Hepatic stellate cell (primary cell): ENCODE measurements at places on chromosomes 5 and 9.

DNA sequence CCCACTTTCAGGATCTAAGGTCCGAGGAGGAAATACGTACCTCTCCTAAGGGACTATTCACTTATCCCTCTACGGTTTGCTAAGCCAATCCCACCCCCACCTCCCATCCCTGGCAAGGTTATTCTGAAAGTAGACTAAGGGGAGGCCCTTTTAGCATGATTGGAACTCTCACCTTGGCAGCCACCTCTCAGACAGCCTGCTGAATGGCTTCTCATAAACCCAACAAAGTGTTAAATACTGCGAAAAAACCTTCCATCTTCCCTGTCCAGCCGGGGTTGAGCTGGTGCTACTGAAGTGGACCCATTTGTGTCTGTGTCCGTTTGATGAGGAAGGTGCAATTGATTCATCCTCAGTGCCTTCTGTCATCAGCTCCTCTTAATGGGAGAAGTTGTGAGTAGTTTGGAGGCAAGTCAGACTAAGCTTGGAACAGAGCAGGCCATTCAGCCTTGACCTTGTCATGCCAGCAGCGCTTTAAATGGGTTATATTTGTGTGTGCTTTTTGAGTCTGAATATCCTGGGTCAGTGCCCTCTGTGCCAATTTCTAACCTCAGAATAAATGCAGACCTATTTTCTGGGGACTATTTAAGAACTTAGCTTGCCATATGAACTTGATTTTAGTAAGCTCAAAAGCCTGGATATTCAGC is 476.3 kb upstream of the ZNF608 start:
- no peak for DNase-seq

DNA sequence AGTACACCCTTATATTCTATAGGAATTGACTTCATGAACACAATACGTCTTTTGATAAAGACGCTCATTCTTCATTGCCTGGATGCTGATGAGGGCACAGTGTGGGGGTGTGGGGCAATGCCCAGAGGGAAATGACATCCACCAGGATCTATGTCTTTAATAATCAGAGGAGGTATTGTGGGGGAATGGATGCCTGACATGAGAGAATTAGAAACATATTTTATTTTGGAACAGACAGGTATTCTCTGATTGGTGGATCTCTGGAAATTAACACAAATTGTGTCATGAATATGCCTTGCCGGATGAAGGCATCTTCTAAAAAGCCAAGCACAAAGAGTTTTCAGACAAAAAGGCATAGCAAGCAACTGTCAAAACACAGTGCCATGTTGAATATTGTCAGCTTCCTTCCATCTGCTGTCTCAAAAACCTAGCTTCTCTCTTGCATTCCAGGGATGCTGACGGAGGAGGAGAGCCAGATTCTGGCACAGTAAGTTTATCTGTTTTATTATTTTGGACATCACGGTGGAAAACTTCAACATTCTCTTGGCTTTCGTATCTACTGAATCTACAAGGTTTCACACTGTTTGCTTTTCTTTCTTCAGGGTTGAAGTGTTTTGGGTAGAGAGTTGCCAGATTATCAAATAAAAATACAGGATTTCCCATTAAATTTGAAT is 3.9 kb upstream of the C5orf58 start:
- DNase-seq = no peak

- no peak for DNase-seq
Observed at GRCh38 chr9:76180541-76180940, 213.7 kb downstream of the RFK start.

DNA sequence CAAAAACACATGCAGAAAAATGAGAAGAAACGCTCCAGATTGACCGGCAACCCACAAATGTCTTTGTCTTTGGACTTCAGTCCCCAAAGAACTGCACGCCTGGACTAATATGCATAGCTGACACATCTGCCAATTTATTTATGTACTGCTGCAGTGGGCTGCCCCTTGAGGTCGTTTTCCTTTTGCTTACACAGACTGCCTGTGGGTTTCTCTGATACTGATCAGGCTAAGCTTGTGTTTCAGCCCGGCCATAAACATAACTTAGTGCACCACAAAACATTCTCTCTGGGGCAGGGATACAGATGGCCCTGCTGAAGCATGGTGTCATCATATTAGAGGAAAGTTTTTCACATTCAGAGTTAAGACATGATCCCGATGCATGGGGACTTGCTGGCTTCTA is 75.4 kb downstream of the NUDT12 start:
- DNase-seq = peak; percentile 5

- peak; percentile 98 for DNase-seq
Observed at GRCh38 chr9:92180669-92181181, 65.5 kb upstream of the SPTLC1 start.

DNA sequence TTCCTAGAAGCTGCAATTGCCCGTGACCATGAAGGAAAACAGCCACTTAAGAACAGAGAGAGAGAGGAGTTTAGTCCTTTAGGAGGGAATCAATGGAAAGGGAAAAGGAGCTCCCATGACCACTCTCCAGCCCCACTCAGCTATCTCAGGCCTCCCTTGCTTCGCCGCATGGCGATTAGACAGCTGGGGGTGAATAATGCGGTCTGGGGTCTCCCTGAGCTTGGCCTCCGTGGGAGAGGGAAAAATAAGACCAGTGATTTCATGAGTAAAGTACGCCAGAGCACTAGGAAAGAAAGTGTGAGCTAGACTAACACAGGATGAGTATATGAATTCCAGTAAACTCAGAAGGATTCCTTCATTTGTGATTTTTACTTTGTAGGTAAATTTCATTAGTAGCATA is 180.3 kb downstream of the TRIO start:
- DNase-seq = no peak

DNA sequence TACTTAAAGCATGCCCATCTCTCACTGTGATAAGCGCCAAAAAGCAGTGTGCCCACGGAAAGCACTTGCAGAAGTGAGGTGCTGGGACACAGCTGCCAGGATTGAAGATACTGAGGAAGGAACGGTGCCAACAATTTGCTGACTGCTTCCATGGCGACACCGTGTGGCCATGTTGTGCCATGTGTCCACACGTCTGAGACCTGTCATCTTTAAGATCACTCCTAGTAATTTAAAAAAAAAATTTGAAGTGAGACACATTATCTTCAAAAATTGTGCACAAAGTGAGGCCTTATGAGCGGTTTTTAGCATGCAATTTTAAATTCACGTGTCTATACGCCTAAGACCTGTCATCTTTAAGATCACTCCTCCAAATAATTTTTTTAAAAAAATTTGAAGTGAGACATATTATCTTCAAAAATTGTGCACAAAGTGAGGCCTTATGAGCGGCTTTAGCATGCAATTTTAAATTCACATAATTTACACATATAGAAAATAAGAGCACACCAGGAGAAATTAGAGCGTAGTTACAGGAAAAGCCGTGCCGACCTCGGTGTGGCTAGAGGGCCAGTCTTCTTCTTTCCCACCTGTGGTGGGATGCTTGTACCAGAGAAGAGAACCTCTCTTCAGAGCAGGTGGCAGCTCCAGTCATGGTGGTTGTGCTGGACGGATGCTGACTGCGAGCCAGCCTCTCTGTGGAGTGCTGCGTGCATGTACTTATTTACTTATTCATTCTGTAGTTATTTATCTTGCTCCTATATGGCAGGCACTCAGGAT is 21.4 kb upstream of the FLT4 start:
- no peak for DNase-seq

DNA sequence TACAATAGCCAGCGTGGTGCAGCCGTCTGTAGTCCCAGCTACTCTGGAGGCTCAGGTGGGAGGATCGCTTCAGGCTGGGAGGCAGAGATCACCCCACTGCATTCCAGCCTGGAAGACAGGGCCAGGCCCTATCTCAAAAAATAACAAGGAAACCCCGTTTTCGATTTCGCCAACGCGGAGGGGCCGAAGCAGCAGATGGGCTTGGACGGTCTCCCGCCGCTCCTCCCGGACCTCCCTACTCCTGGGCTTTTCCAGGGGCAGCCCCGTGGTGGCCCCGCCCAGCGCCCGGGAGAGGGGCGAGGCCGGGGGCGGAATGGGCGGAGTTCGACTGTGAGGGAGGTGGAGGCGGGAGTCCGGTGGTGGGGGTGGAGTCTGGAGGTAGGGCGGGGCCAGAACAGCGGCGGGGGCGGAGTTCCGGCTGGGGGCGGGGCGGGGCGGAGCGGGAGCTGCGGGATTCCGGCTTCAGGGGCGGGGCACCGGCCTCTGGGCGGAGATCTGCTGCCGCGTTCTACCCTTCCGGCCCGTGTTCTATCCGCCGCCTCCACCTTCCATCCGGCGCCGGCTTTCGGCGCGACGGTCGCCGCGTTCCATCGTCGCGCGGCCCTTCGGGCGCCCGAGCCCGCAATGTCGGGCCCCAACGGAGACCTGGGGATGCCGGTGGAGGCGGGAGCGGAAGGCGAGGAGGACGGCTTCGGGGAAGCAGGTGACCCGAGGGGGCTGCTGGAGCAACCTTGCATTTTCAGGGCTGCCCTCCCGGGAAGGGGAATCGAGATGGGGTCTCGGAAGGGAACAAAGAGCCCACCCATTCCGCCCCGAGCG is at the start of gene BBLN:
Gene BBLN, plus strand, starts transcription at position 482 of the 819 bp plus-strand sequence. Its CDS starts 143 bp downstream, at position 625.
- peak; percentile 99 for DNase-seq

- peak; percentile 47 for DNase-seq
Observed at GRCh38 chr9:81833563-81834345, 94.5 kb upstream of the SPATA31D4 start.

GRCh38 chr5:66757834-66758371 is 161.7 kb downstream of the MAST4 start:
- DNase-seq = no peak

DNA sequence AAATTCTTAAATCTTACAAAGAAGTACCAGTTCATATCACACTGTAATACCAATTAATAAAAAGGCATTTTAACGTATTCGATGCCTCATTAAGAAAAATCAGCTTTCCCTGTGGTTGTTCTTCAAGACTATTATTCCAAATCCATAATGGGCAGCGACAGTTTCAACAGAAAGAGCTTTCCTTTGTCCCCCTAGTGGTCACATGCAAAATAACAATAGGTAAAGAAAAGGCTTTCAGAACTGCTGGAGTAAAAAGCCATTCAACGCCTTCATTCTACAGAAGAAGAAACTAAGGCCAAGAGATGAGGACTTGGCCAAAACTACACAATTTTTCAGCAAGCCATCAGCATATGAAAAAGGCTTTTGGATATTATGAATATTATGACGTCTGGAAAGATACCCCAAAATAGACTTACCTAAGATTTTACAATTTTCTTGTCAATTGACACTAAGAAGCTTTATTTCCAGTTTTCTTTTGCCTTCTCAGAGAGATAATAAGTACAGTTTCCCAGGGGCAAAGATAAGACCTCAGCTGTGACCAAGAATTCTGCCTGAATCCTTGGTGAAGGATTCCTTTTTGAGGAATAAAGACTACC is 6.7 kb upstream of the CDH6 start:
- peak; percentile 23 for DNase-seq

DNA sequence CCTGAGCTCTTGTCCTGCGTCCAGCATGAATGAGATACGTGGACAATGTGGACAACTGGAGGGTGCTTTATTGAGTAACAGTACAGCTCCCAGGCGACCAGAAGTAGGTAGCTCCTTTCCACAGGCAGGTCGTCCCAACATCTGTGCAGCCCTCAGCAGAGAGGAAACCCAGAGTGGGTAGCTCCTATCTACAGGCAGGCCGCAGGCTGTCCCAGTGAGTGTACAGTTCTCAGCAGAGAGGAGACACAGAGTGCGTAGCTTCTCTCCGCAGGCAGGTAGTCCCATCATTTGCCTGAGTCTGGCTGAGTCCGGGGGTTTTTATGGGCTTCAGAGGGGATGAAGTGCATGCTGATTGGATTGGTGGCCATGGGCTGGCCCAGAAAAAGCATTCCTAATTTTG is 373.3 kb downstream of the CHSY3 start:
- DNase-seq = no peak

- DNase-seq = no peak
Observed at GRCh38 chr9:134890155-134890495, 9.5 kb downstream of the FCN2 start.

DNA sequence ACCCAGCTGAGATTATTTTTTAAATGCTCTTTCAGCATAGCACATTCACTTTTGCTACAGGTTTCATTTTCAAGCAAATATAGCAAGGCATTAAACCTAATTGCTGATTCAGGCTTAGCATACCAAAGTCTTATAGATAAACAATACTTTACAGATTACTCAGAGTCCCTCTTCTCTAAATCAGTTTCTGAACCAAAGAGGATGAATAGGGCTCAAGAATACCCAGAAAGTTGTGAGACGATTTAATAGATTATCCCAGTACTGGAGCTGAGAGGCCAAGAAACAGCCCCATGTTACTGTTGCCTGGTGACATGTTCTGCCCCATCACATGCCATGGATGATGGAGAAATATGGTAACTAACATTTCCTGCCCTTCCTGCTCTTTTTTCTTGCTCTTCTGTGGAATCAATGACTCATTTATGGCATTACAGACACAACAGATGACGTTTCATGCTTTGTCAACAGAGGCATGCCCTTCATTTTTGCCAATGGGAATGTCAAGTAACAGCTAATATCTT is 18.1 kb upstream of the SSBP2 start:
- peak; percentile 74 for DNase-seq

- DNase-seq = no peak
Observed at GRCh38 chr9:136673088-136673974, 10.6 kb downstream of the EGFL7 start.

- DNase-seq = no peak
Observed at GRCh38 chr9:133278161-133279114, 3.4 kb upstream of the ABO start.

DNA sequence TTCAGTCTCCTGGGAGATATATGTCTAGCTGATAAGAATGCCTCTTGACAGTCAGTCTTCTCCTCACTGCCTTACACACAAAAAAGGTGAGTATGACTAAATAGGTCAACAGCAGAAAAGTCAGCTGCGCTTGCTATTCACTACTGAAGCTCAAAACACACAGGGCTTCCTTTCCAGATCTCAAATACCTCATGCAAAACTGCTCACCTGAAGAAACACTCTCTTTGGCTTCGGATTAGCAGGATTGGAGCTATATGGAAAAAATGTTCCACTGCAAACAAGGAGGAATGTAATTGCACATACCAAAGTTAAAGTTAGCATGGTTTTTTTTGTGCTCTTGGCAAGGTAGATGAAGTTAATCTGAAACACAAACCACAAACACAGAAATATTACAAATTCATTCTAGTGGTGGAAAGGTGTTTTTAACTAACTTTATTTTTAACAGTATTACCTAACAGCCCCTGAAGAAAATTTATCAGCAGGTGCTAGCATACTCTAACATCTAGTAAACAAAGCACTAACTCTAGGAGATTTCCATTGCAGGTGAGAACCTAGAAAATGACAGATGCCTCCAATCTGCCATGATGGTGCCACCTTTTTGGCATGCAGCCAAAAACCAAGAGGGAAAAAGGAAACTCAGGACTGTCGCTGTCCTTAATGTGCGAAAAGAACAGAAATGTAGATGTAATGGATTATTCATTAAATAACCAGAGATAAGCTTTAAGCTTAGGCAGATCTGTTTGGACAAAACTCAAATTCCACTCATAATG is 31.8 kb downstream of the ERMP1 start:
- no peak for DNase-seq

DNA sequence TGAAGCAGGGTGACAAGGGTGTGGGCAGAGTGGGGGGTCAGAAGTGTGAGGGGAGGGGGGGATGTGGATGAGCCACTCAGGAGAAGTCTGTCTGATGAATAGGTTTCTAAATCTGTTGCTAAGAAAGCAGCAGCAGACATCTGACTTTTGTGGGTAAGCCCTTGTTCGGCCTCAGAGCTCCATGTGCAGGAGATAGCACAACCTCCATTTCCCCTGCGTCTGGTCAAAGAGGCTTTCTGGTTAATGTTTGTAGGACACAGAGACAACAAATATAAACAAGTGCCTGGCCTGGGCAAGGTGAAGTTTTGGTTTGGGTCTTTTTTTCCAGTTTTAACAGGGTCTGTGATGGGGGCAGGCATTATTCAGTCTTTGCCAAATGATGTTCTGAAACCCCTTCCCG is 57.0 kb upstream of the GNE start:
- no peak for DNase-seq

GRCh38 chr9:84897362-84898094 is 228.0 kb downstream of the NTRK2 start:
- no peak for DNase-seq
